Stimulated activated CD4-positive, alpha-beta T cell treated with anti-CD3 and anti-CD28 coated beads, Interleukin-2, amount 100 ng/mL, for 48 hours (primary cell): ENCODE measurements at places on chromosomes 7 and 10.

GRCh38 chr10:107561136-107561650, 396.7 kb upstream of the SORCS1 start:
- DNase-seq = no peak

GRCh38 chr7:84975586-84976185, 211.2 kb downstream of the SEMA3D start:
- DNase-seq = no peak

DNA sequence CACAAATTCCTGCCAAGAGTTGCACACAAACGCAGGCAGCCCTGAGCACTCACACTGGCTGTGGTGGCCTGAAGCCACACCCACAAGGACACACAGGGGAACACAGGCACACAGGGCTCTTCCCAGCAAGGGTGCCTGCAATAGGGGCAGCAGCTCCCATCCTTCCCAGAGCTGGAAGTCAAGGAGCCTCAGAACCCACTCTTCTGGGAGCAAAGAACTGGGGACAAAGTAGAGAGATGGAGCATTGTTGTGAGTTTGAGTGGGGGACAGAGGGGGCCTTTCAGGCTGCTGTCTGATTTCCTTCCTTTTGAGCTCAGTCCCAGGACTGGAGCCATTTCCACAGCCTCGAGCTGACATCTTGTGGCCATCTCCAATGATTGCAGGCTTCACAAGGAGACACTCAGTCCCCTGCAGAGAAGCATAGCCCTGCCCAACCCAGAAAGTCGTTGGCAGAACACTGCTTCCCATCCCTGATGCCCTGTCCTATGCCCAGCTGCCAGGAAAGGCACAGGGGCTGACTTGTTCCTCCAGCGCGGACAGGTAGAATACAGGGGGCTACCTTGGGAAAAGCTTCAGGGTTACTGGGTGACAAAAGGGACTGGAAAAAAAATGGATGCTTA, 34.4 kb upstream of the SLF2 start:
- peak; percentile 13 for DNase-seq

DNA sequence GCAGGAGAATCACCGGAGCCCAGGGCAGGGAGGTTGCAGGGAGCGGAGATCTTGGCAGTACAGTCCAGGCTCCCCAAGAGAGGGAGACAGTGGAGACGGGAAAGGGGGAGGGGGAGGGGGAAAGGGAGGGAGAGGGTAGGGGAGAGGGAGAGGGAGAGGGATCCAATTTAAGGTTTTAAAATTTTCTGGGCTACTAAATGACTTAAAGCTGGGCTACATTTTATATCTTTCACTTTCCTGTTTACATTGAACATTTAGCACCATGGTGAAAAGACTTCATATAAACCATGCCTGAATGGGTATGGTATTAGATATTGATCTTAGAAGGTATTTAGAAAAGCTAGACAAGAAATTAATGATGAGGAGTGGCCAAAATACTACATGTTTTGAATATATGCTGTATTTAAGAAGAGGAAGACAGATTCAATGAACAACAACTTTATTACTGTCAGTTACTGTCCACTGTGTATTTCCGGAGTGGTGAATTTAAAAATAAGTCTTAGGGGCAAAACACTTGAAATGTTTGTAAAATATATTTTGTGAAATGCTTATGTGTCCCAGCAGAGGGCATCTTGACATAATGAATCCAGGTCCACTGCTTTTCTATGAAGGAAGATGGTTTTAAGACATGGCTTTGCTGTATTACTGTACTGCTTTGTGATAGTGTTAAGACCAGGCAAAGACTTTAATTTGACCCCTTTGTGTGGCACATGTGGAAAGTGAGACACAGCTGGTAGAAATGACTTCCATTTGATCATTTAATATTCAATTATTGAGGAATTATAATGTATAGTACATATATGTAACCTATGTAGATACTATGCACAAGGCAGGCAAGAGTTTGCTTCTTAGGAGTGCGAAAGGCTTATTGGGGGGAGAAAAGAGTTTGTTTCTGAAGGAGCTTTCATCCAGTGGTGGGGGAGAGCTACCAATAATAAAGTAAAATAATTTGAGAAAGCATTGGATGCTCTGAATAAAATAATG, 52.8 kb downstream of the NRF1 start:
- DNase-seq = no peak

DNA sequence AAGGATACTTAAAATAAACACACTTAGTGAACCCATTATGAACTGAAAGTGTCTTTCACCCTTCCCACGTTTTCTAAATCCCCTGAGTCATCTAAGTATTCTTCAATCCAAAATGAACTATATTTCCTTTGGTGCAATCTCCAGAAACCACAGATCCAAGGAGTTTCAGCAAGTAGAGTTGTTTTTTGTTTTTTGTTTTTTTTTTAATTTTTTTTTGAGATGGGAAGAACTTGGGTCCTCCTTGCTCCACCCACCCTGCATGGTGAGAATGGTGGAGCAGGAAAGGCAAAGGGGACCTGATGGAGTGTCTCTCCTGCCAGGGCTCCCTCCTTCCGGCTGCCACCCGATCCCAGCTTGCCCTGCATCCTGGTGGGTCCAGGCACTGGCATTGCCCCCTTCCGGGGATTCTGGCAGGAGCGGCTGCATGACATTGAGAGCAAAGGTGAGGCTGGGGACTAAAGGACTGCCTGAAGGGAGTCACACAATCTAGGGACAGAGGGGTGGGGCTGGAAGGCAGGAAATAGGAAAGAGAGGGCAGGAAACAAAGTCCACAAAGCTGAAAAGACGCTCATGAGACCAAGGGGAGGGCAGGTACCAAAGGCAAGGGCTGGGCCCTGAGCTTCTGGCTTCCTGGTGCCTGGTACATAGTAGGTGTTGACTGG, 12.1 kb downstream of the ATG9B start:
- DNase-seq = no peak

DNA sequence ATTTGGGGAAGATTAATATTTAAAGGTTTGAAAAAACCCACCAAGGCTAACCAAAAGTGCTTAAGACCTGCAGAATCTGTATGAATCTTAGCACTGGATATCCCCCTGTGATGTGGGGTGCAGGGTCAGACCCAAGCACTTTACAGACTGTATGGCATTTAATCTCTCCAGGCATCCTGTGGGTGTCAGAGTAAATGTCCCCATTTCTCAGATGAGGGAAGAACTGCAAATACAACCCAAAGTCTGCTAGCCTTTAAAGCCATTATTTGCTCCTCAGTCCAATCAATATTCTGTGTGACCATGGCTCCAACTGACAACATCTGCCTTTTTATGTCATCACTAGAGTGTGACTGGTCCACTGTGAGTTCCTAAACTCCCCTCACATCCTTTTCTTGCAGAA, 10.0 kb upstream of the MBL2 start:
- no peak for DNase-seq

GRCh38 chr7:144508702-144509101, 105.2 kb upstream of the NOBOX start:
- no peak for DNase-seq

DNA sequence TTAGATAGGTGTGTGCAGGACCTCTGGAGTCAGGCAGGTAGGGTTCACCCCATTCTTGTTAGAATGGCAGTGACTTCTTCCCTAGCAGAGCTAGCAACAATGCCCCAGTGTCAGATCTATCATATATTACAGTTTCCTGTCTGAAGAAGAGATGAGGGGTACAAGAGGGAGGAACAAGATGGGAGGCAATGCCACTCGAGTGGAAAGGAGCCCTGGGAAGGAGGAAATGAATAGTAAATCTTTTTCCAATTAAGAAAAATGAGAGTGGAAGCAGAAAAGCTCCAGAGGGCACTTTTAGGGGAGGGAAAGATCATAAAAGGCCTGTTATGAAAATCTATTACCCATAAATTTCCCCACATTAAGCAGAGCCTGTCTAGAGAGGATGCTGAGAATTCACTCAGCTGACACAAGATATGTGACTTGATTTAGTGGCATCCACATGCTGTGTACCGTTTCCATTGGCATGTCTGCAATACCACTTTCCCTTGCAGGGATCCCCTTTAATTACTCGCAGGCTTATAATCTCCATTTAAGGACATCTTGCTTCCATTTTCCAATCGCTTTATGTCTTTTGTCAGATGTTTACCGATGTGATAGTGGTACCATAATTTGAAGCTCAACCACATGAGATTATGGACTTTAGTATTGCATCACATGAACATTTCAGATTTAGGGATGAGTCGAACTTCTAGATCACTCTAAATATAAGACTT, 70.0 kb upstream of the AGBL3 start:
- DNase-seq = no peak

- no peak for DNase-seq
Measured at GRCh38 chr10:96406091-96406490, 47.3 kb upstream of the OPALIN start.

DNA sequence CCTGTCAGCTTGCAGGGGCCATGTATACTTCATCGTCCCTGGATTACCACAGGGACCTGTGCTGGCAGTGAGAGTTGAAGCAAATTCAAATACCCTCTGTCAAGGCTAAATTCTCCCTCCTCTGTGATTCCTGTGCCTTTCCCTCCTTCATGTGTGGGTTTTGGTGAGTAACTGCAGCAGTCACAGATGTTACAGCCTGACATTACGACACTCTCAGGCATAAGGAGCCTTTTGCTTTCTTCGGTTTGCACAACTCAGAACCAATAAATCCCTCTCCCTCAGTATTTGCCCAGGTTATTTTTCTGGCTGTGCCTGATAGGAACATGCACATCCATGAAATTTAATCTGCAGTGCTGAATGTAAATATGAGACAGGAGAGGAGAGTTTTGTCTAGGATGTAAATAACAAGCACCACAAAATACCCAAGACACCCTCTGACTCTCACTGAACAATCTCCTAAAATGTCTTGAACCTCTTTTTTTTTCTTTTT, 997.2 kb upstream of the GHITM start:
- DNase-seq = no peak

GRCh38 chr10:110966146-110966545, 46.7 kb downstream of the SHOC2 start:
- no peak for DNase-seq

- DNase-seq = no peak
Measured at GRCh38 chr7:5456409-5456808, 32.8 kb upstream of the TNRC18 start.

- DNase-seq = no peak
Measured at GRCh38 chr10:69878038-69878437, 76.3 kb downstream of the COL13A1 start.

DNA sequence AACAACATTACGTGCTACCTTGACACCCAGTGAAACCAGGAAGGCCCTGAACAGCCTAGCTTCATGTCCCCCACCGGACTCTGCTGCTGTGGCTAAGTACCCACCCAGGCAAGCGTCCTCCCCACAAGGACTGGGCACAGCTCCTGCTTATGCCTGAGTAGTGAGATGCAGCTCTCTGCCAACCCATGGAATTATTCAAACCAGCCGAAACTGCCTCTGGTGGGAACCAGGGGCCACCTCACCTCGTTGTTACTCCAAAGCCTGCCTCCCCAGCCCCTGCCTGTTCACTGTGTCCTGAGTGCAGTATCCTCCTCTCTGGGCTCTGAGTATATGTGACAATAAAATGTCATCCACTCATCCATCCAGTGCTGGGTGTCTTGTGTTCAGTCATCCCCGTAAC, 52.4 kb downstream of the CAMK2B start:
- DNase-seq = no peak

DNA sequence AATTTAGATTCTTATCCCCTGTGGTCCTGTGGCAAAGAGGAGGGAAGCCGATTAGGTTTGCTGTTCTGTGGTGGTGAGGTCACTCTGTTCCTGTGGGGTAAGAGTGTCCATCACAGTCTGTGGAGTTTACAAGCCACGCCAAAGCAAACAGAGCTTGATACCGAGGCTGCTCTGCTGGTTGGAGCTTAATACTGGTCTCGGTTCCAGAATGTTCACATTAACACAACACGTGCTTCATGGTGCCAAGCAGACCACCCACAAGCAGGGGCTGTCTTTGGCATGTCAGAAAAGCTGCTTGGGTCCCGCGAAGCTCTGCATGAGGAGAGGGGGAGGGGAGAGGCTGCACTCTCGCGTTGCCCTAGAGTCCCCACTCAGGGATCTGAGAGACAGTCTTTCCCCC, 47.5 kb downstream of the DNAJB6 start:
- DNase-seq = no peak

DNA sequence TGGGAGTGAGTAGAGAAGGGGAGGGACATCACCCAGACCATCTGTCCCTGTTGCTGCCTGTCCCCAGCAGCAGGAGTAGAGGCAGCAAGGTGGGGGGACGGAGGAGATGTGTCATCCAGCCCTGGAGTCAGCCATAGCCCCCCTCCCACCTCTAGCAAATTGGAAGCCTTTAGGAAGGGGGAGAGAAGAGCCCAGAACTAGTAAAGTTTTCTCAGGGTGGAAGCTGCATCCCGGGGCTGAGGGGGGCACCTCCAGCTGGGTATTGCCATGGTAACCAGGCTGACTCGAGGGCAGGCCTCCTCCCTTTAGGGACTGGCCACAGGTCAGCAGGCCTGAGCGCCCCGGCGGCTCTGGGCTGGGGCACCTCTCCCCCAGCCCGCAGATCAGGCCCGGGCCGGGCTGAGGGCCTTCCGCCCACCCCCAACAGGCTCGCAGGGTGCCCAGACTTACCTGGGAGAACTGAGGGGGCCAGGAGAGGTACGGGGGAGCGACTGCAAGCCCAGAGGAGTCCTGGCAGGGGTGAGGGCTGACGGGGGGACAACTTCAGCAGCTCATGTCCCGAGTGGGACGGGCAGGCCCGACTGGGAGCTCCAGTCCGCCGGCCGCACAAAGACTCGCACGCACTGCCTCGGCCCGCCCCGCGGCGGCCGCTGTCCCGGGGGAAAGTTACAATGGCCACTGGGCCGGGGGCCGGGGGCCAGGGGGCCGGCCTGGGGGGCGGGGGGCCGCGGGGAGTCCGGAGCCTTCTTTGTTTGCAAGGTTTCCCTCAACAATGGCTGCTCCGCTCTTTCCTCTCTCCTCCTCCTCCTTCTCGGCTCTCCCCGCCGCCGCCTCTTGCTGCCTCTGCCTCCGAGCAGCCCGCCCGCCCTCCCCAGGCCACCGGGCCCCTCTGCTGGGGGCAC, 6.0 kb downstream of the LDB1 start:
- DNase-seq = no peak

GRCh38 chr10:44233561-44234482, 151.1 kb downstream of the CXCL12 start:
- DNase-seq = no peak

- DNase-seq = no peak
Measured at GRCh38 chr7:20030417-20030816, 186.8 kb downstream of the MACC1 start.

GRCh38 chr10:97200616-97201015, 14.9 kb upstream of the SLIT1 start:
- DNase-seq = no peak

DNA sequence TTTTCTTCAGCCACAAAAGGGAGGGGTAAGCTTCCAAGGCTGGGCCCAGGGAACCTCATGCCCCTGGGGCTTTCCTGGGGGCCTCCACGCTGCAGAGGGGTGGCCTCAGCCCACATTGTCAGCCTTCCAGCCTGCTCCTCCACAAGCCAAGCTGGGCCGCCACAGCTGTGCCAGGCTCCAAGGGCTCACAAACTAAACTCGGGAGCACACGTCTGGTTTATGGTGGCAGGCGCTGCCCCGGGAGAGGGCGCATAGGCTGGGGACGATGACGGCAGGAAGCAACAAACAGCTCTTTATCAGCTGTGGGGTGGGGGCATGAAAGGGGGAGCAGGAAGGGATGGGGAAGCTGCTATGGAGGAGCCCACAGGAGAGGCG, 6.3 kb upstream of the CDH23 start:
- no peak for DNase-seq

- no peak for DNase-seq
Measured at GRCh38 chr10:45427262-45427969, 53.4 kb downstream of the ALOX5 start.
